ENCODE measurements at places on chromosomes 6 and 20. TPM values are rescaled to one million over a fixed set of nuclear protein-coding genes. Genes with fewer than 3 reads are reported as not detected.

DNA sequence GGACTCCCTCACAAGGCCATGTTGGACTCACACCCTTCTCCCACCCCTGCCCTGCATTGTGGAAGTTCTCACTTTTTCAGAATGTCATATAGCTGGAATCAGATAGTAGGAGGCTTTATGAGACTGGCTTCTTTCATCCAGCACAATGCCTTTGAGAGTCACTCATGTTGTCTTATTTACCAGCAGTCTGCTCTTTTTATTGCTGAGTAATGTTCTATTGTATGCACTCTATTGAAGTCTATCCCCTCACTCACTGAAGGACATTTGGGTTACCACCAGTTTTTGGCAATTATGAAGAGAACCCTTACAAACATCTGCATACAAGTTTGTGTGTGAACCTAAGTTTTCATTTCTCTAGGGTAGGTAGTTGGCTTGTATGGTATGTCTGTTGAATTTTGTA lies 80.8 kb upstream of the KCNK16 start:
- H3K27ac ChIP-seq, result no peak overlapping the region
- no peaks in the 10 kb centered on the region for H3K4me1 ChIP-seq
- H3K27me3 ChIP-seq, result no peaks in the 10 kb centered on the region
- no peak for DNase-seq

DNA sequence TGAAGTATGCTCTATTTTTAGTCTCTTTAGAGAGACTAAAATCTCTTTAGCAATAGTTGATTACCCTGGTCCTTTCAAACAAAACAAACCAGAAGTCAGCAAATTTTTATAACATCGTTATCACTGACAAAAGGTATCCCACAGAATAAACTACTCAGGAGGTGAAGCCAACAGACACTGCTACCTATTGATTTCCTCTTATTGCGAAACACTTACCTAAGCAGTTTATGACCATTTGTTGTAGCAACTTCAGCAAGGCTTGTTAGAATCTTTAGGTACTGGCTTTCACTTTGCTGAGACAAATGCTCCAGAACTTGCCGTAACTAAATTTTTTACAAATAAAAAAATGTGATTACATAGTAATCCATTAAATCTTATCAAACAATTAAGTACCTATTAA lies 64.4 kb downstream of the HACE1 start:
- no peak overlapping the region for H3K4me3 ChIP-seq
- H3K27me3 ChIP-seq, result no peaks in the 10 kb centered on the region
- peaks cover 2% of the 10 kb centered on the region for H3K4me1 ChIP-seq
- no peak for DNase-seq
- H3K36me3 ChIP-seq, result peaks cover 6% of the 10 kb centered on the region

DNA sequence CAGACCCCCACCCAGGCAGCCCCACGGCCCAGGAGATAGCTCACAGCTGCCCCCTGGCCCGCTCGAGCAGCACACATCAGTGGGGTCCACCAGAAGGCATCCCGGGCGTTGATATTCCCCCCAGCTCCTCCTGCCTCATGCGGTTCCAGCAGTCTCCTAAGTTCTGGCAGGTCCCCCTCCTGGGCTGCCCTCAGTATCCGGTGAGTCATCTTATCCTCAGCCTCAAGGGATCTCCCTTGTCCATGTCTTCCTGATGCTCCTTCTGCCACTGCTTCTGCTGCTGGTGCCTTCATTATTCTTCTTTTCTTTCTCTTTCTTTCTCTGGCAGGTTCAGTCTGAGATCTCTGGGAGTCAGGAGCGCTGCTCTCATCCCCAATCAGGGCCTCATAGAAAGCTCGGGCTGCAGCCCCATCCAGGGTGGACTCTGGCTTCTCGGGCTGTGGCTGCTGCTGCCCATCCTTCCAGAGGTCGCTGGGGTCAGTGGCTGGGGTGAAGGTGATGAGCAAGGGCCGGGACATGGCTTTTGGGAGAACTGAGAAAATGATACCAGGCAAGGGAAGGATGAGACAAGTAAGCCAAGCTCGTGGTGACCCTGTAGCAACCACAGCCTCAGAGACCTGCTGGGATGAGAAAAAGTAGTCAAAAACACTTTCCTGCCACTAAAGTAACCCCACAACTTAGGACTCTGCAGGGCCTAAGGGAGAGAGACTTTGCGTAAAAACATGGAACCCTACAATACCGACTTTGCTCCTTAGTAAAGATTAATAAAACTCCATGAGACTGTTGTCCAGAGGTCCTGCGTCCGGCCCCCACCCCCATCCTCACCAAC lies 622 bp downstream of the GPANK1 start:
- DNase-seq, result no peak
- no peaks in the 10 kb centered on the region for H3K27me3 ChIP-seq
- H3K4me1 ChIP-seq, result peaks cover 59% of the 10 kb centered on the region
- H3K4me3 ChIP-seq, result peak overlapping the region; percentile 96

DNA sequence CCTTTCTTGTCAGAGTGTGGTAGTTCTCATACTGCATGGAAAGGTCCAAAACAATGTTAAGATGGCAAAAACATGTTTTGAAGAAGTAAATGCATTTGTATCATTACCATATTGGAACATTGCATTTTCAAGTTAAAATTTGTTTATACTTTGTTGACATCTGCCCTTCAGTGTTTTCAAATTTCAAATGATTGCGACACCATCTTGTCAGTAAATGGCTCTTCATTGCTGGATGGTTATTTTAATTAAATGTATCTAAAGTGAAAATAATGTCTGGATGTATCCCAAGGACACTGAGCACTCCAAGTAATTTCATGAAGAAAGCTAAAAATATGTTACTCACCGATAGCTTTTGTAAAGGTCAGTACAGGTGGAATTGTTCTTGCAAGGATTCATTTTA lies 761.6 kb downstream of the EYS start:
- H3K4me3 ChIP-seq, result no peak overlapping the region
- H3K4me1 ChIP-seq, result no peaks in the 10 kb centered on the region
- no peaks in the 10 kb centered on the region for H3K36me3 ChIP-seq
- DNase-seq, result no peak
- no peaks in the 10 kb centered on the region for H3K27me3 ChIP-seq

The IMPG1 gene
- total RNA-seq, result not detected
